ENCODE measurements at places on chromosomes 11 and 22.

DNA sequence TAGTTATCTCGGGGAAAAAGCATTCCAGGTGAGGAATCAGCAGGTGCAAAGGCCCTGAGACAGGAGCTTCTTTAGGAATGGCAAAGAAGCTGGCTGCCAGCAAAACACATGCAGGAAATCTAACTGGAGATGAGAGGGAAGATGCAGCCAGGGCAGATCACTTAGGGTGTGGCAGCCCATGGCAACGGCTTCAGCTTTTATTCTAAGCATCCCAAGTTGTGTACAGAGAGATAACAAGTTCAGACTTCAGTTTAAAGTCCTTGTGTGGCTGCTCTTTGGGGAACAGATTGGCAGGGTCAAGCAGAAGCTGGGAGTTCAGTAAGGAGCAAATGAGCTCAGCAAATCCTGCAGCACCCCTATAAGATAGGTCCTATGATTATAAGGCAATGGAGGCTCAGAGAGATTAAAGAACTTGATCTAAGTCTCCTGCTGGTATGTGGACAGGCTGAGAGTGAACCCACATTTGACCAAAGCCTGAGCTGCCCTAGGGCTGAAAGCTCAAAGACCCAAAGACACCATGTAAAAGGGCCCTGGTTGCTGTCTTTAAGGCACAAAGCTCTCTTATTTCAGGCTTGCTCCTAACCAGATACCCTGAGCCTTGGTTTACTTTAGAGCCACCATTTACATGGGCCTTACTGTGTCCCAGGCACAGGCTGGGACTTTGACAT is 466.8 kb downstream of the SOX6 start:
- H3K27ac ChIP-seq, result no peak overlapping the region
- H3K4me1 ChIP-seq, result no peaks in the 10 kb centered on the region
- H3K27me3 ChIP-seq, result no peaks in the 10 kb centered on the region
- no peaks in the 10 kb centered on the region for H3K36me3 ChIP-seq

DNA sequence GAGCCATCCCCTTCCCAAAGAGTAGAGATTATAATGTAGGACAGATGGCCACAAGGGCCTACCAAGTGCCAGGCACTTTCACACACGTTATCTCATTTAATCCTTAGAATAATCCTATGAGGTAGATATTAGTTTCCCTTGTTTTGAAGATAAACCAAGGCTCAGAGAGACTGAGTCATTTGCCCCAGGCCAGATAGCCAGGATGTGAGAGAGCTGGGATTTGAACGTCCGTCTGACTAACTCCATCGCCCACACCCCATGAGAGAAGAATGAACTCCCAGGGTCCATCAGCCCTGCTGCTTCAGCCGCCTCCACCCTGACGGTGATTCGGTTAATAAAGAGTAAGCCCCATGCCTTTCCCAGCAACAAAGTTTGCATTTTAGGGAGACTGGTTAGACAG is 10.7 kb downstream of the PRG3 start:
- no peaks in the 10 kb centered on the region for H3K27me3 ChIP-seq
- DNase-seq, result no peak
- no peak overlapping the region for H3K27ac ChIP-seq
- no peaks in the 10 kb centered on the region for H3K4me1 ChIP-seq
- no peaks in the 10 kb centered on the region for H3K36me3 ChIP-seq
- H3K4me3 ChIP-seq, result no peak overlapping the region

GRCh38 chr11:108592591-108593213 is 866 bp downstream of the EXPH5 start:
- no peaks in the 10 kb centered on the region for H3K36me3 ChIP-seq
- peak; percentile 26 for DNase-seq
- H3K27ac ChIP-seq, result peak overlapping the region; percentile 81
- peaks cover 13% of the 10 kb centered on the region for H3K4me1 ChIP-seq
- H3K4me3 ChIP-seq, result peak overlapping the region; percentile 75

- H3K27me3 ChIP-seq, result no peaks in the 10 kb centered on the region
- no peak for DNase-seq
- H3K27ac ChIP-seq, result no peak overlapping the region
- H3K36me3 ChIP-seq, result no peaks in the 10 kb centered on the region
Measured at GRCh38 chr22:45726081-45726480, 54.4 kb downstream of the ATXN10 start.

DNA sequence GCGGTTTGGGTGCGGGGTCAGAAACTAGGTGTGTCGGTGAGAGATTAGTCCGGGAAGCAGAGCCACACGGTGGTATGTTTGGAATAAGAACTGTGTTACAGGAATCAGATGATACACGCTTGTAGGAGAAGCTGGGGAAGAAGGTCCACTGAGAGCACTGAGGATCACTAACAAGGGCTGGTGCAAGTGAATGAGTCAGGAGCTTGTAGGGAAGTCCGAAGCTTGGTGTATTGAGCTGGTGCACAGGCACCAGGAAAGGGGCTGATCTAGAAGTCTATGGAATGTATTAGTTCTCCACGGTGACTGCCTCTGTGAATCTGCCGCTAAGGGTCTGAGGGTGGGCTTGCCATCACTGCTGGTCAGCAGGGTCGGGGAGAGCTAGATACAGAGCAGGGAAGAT is 18.8 kb upstream of the GRK3 start:
- H3K27ac ChIP-seq, result no peak overlapping the region
- DNase-seq, result no peak
- no peaks in the 10 kb centered on the region for H3K27me3 ChIP-seq
- H3K36me3 ChIP-seq, result no peaks in the 10 kb centered on the region
- no peak overlapping the region for H3K4me3 ChIP-seq

GRCh38 chr22:19357270-19358105 is 66.0 kb upstream of the CLTCL1 start:
- no peak overlapping the region for H3K4me3 ChIP-seq
- no peaks in the 10 kb centered on the region for H3K4me1 ChIP-seq
- H3K27ac ChIP-seq, result no peak overlapping the region
- H3K36me3 ChIP-seq, result peaks cover 14% of the 10 kb centered on the region
- no peaks in the 10 kb centered on the region for H3K27me3 ChIP-seq

DNA sequence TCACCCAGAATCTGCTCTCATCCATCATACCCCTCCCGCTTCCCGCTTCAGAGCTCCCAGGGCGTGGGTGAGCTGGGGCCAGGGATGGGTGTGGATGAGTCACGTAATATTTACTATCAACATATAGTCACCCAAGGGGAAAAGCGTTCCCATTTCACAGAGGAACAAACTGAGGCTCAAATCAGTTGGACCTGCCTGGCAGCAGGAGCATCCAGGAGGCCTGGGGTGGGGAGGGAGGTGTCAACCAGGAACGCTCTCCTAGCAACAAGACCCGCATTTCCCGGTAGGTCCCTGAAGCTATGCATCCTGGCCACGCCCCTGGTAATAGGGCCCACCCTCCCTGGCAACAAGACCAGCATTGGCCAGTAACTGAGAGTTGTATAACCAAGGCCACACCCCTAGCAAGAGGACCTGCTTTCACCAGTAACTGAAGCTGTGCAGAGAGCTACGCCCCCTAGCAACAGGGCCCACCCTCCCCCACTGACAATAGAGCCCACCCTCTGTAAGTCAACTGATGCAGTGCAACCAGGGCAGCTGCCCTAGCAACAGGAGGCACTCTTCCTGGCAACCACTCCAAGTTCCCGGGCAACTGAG is 32.7 kb upstream of the TXNRD2 start:
- peaks cover 11% of the 10 kb centered on the region for H3K4me1 ChIP-seq
- no peaks in the 10 kb centered on the region for H3K36me3 ChIP-seq
- no peaks in the 10 kb centered on the region for H3K27me3 ChIP-seq
- no peak overlapping the region for H3K27ac ChIP-seq
- no peak for DNase-seq

- H3K27me3 ChIP-seq, result no peaks in the 10 kb centered on the region
- no peak overlapping the region for H3K27ac ChIP-seq
- no peaks in the 10 kb centered on the region for H3K36me3 ChIP-seq
- no peak overlapping the region for H3K4me3 ChIP-seq
- H3K4me1 ChIP-seq, result no peaks in the 10 kb centered on the region
- no peak for DNase-seq
Measured at GRCh38 chr22:46196278-46196677, 46.0 kb downstream of the PPARA start.

GRCh38 chr22:43553451-43554258 is 141.8 kb downstream of the MPPED1 start:
- H3K4me3 ChIP-seq, result no peak overlapping the region
- H3K27ac ChIP-seq, result no peak overlapping the region
- no peak for DNase-seq
- no peaks in the 10 kb centered on the region for H3K4me1 ChIP-seq
- no peaks in the 10 kb centered on the region for H3K36me3 ChIP-seq
- H3K27me3 ChIP-seq, result no peaks in the 10 kb centered on the region

- peak overlapping the region; percentile 90 for H3K27ac ChIP-seq
- H3K27me3 ChIP-seq, result no peaks in the 10 kb centered on the region
- DNase-seq, result peak; percentile 93
- H3K4me3 ChIP-seq, result peak overlapping the region; percentile 54
- peaks cover 31% of the 10 kb centered on the region for H3K36me3 ChIP-seq
Measured at GRCh38 chr22:37229805-37230672, 14.0 kb downstream of the RAC2 start.

GRCh38 chr11:64900263-64900678 is 16.7 kb downstream of the ATG2A start:
- H3K36me3 ChIP-seq, result peaks cover 2% of the 10 kb centered on the region
- peaks cover 7% of the 10 kb centered on the region for H3K4me1 ChIP-seq
- DNase-seq, result no peak
- no peak overlapping the region for H3K4me3 ChIP-seq

DNA sequence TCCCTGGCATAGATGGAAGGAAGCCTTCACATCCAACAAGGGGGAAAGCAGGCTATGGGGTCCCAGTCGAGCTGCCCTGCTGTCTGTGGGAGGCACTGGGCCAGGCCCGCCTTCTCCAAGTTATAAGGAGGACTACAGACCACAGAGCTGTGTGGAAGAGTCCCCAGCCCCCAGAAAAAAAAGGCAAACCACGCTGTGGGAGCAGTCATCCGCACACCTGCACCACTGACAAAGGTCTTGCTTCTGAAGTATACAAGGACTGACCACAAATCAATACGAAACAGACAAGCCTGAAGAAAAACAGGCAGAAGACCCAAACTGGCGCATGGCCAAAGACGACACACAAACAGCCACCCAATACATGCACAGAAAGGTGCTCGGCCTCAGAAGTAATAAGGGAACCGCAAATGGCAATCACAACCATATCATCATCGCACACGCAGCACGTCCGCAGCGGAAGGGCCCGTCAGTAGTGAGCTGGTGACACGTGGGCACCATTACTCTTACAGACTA is 384.1 kb downstream of the CTTN start:
- H3K4me3 ChIP-seq, result no peak overlapping the region
- no peaks in the 10 kb centered on the region for H3K4me1 ChIP-seq
- no peak overlapping the region for H3K27ac ChIP-seq
- no peaks in the 10 kb centered on the region for H3K36me3 ChIP-seq

GRCh38 chr11:32115446-32115845 is 24.6 kb downstream of the RCN1 start:
- H3K36me3 ChIP-seq, result no peaks in the 10 kb centered on the region
- no peak overlapping the region for H3K4me3 ChIP-seq
- no peak overlapping the region for H3K27ac ChIP-seq
- no peaks in the 10 kb centered on the region for H3K27me3 ChIP-seq
- no peak for DNase-seq

DNA sequence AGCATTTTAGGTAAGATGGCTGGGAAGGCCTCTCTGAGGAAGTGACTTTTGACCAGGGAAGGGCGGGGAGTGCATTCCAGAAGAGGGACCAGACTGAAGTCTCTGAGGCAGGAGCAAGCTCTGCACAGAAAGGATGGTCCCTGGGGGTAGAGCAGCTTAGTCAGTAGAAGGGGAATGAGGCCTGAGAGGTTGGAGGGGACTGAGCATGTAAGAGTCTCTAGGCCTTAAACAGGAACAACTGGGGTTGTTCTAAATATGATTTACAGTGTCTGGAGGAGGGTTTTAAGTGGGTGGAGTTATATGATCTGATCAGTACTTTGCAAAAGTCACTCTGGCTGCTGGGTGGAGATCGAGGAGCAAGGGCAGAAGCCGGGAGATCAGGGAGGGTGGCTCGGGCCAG is 31.7 kb upstream of the TEF start:
- no peaks in the 10 kb centered on the region for H3K27me3 ChIP-seq
- DNase-seq, result no peak
- H3K27ac ChIP-seq, result no peak overlapping the region
